ENCODE measurements at places on chromosomes 1 and 21.

GRCh38 chr1:212285685-212286555 is 710 bp downstream of the PPP2R5A start:
- peak; percentile 66 for DNase-seq

DNA sequence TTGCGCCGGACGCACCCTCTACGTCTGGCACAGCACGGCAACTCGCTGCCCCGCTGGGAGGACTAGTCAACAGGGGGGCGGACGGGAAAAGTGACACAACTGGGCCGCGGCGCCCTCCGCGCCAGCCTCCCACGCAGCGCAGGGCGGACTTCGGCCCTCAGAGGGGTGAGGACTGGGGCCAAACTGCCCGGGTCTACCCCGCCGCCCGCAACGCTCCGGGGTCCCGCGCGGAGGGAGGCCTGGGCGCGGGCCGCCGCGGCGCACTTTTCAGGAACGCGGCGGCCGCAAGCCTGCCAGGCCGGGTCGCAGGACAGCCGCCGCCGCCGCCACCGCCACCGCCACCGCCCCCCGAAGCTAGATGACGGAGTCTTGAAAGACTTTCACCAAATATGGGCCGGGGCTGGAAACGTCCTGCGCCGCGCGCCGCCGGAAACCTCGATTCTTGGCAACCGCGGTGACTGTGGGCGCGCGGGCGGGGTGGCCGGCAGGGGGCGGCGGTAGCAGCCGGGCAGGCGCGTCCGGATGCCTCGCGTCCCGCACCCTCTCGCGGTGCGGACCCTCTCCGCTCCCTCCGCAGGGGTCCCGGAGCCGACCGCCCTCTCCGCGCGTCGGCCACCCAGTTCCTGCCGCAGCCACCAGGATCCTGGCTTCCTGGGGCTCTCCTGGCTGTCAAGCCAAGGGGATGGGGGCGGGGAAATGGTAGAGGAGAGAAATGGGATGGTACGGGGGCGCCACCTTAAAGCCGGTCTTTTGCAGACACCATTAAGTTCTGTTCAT is 3.7 kb upstream of the CCN1 start:
- DNase-seq: no peak

GRCh38 chr1:172895050-172895460 is 155.7 kb downstream of the TNFSF18 start:
- DNase-seq: peak; percentile 56

DNA sequence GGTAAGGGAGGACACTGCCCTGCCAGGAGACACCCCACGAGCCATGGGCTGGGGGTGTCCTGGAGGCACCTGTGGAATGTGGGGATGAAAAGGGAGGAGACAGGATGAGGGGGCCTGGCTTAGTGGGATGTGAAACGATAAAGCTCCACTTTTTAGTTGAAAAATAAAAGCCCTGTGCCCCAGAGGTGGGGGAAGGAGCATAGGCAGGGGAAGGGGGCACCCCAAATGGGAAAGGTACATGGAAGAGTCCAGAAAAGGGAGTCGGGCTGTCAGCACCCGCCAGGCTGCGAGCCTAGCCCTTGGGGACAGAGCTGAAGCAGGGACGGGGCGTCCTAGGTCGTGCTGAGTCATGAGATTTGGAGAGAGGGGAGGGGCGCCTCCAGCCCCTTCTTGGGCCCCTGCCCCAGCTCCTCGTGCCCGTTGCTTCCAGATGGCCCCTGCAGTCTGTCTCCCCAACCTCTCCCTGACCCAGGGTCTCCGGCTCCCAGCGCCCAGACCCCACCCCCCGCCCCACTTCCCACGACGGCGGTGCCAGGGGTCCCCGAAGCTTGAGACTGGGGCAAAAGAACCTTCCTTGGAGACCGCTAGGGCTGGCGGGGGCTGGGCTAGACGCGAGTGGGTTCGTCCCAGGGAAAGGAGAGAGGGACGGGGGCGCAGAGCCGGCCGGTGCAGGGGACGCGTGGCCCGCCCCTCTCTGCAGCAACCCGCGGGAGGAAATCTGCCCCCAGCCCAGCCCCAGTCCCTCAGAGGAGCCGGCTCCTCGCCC is 795 bp downstream of the SYT2 start:
- DNase-seq: no peak

GRCh38 chr1:171841931-171842761 is 848 bp downstream of the DNM3 start:
- DNase-seq: peak; percentile 10

DNA sequence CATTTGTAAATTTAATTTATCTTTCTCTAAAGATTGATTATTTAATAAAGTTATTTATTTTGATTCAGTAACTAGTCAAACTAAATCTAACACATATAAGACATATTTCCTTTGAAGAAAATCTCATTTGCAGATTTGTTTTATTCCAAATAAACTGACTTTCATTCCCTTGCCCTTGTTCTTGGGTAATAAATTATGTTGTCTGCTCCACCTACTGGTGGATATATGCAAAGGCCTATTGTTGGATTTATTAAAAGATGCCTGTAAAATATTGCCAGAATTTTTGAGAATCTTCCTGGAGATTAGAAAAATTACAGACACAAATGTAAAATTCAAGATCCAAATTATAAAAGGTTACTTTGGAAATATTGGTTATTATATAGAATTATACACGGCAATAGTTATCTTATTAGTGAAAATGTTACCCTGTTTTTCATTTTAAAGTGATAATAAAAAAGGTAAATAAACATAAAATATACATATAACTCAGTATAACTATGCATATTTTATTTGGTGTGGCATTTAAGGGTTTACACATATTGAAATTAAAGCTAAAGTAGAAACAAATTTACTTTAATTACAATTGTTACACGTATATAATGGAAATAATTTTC is 116.1 kb downstream of the SPATA17 start:
- DNase-seq: no peak

GRCh38 chr1:4084446-4084845 is 184.4 kb upstream of the C1orf174 start:
- no peak for DNase-seq

DNA sequence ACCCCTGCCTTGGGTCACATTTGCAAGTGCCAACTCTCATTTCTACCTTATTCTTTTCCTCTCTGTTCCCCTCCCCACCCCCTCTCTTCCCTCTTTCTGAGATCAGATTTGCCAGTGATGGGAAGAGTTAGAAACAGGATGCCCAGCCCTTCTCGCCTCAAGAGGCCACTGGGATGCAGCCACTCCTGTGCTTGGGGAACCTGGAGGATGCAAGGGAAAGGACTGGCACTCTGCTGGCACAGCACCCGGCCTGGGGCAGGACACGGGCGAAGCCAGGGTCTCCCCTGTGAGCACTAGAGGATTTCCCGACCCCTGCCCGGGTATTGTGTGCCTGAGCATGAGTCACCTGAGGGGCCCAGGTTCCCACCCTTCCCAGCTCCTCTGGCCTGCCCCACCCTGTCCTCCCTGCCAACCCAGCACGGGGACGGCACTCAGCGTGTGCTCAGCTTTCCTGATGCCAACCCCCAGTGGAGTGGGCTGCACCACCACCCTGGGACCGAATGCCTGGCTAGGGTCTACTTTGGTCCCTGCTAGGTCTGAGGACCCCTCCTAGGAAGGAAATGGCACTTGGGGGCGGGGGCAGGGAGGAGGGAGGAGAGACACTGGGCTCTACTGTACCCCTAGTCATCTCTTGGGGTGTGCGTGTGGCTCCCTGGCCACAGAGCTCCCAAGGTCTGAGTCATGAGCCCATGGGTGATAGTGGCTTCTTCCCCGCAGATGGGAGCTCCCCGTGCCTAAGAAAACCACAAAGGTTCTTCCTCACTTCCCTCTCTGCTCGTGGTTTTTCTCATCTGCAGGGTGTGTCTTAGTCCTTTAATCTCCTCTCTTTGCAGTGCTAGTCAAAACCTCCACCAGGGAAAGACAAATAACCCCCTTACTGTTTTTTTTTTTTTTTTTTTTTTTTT is 12.4 kb downstream of the LMNA start:
- peak; percentile 69 for DNase-seq

GRCh38 chr1:33122483-33123178 is 41.7 kb downstream of the AZIN2 start:
- DNase-seq: no peak

GRCh38 chr1:51280321-51280978 is 44.4 kb downstream of the RNF11 start:
- no peak for DNase-seq

DNA sequence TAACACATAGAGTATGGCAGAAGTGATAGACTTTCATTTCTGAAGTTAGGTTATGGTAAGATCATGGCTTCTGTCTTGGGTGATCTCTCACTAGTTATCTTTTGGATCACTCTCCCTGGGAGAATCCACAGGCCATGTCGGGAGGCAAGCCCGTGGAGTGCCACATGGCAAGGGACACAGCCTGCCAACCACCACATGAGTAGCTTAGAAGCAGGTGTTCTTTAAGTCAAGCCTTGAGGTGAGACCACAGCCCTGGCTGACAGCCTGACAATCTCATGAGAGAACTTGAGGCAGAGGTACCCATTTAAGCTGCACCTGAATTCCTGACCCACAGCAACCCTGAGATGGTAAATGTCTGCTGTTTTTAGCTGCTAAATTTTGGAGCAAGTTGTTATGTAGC is 130.4 kb downstream of the KCNN3 start:
- no peak for DNase-seq

DNA sequence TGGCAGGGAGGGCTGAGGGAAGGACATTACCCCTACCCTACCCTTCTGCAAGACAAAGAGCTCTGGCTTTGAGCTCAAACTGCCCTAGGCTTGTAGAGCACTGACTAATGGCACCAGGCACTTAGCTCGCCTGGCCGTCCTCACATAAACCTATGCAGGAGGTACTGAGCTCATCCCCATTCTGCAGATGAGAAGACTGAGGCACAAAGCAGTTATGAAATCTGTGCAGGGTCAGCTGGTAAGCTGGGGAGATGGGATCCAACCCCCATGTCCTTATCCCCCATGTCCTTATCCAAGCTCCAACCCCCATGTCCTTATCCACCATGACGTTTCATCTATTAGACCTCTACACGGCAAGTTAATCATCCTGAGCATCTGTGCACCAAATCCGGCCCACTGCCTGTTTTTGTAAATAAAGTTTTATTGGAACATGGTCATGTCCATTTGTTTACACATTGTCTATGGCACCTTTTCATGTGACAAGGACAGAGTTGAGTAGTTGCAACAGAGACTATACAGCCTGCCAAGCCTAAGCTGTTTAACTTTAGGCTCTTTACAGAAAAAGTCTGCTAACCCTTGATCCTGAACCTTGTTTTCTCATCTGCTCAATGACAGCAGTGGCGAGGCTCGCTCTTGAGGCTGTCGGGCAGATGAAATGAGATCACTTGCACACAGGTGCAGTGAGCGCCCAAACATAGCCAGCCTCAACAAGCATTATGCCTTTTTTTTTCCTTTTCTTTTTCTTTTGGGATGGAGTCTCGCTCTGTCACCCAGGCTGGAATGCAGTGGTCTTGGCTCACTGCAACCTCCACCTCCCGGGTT is 86.8 kb downstream of the FBXO2 start:
- no peak for DNase-seq

All from naive thymus-derived CD4-positive, alpha-beta T cell (primary cell).